ENCODE measurements at places on chromosomes 2 and 18. TPM values are rescaled to one million over a fixed set of nuclear protein-coding genes. Genes with fewer than 3 reads are reported as not detected.

Gene HOXD3
- not detected for total RNA-seq

Gene STAT4
- total RNA-seq = 79.5 TPM

Gene UGP2
- total RNA-seq = 78.5 TPM

Gene BABAM2
- 33.0 TPM for total RNA-seq

Gene GAL3ST2
- not detected for total RNA-seq

Gene PPP4R3B
- 93.0 TPM for total RNA-seq

Gene DCDC2C
- not detected for total RNA-seq

Gene ATP6V1C2
- total RNA-seq = not detected

Gene PID1
- total RNA-seq = 0.20 TPM

Gene SCN9A
- 0.06 TPM for total RNA-seq

Gene RUFY4
- total RNA-seq = 0.65 TPM

Gene GKN1
- not detected for total RNA-seq

Gene KCNE4
- total RNA-seq = not detected

Gene IL1F10
- total RNA-seq = not detected

Gene KIDINS220
- 50.0 TPM for total RNA-seq

Gene CAPN14
- total RNA-seq = 0.55 TPM

Gene ZNG1B
- 27.6 TPM for total RNA-seq
